NCI-H446 treated with DMSO at 0.1 percent for 48 hours (cell line): ENCODE measurements at places on chromosomes 16 and 17.

DNA sequence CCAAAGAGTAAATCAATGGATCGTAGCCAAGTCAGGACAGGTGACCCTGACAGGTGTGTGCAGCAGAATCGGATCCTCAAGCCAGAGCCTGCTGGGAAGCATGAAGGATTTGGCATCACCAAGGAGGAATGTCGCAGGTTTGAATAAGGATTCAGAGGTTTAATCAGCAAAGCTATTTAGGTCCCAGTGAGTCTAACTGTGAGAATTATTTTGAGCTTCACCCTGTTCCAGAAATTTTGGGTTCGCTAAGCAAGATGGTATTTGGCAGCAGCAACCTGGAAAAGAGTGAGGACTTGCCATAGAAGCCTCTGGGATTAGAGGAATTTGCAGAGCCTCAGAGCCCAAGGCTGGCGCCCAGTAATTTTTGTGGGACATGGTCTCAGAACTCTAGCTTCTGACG is 173.0 kb downstream of the CCDC182 start:
- DNase-seq = no peak

- no peak for DNase-seq
Observed at GRCh38 chr16:81520560-81521135, 76.0 kb downstream of the CMIP start.

- DNase-seq = no peak
Observed at GRCh38 chr17:74442291-74442669, 10.4 kb downstream of the GPRC5C start.

GRCh38 chr16:72850853-72851252 is 197.1 kb downstream of the ZFHX3 start:
- peak; percentile 18 for DNase-seq

- no peak for DNase-seq
Observed at GRCh38 chr17:50499721-50500120, 8.5 kb upstream of the MYCBPAP start.

GRCh38 chr16:10665166-10665565 is 29.6 kb downstream of the TEKT5 start:
- DNase-seq = no peak

GRCh38 chr17:74610108-74610507 is 13.4 kb downstream of the CD300E start:
- DNase-seq = no peak

DNA sequence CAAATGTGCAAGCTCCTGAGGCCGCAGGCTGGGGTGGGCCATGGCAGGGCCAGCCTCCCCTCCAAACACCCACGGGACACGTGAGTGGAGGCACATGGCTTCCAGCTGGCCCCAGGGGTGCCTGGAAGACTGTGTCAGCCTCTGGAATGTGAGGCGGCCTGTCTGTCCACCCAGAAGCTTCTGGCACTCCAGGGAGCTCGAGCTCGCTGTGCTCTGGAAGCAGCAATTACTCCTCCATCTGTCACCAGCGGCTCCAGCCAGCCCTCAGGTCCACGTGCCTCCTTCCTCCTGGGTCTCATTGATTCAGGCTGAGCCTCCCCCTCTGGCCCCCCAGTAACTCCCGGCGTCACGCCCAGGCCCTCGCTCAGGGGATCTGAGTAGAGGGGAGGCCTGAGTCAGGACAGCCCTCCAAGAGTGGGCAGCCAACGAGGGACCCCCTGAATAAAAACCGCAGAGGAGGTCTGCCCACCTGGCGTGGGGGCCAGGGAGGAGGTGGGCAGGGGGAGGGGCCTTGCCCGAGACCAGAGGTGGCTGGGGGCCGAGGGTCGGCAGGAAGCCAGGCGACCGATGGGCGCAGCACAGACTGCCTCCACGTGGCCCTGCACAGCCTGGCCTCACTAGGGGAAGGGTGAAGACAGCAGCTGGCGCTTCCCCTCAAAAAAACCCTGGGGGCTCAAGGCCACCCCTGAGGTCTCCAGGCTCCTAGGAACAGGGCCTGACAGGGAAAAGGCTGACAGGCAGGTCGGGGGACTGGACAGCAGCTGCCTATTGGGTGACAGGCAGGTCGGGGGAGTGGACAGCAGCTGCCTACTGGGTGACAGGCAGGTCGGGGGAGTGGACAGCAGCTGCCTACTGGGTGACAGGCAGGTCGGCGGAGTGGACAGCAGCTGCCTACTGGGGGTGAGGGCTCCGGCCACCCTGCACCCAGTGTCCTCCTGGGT is 11.9 kb downstream of the PIEZO1 start:
- DNase-seq = peak; percentile 83

GRCh38 chr16:26993963-26994362 is 72.8 kb upstream of the C16orf82 start:
- DNase-seq = no peak

GRCh38 chr16:88868974-88869672 is 2.7 kb upstream of the PABPN1L start:
- no peak for DNase-seq

- DNase-seq = no peak
Observed at GRCh38 chr17:73316919-73317505, 5.2 kb upstream of the CDC42EP4 start.

DNA sequence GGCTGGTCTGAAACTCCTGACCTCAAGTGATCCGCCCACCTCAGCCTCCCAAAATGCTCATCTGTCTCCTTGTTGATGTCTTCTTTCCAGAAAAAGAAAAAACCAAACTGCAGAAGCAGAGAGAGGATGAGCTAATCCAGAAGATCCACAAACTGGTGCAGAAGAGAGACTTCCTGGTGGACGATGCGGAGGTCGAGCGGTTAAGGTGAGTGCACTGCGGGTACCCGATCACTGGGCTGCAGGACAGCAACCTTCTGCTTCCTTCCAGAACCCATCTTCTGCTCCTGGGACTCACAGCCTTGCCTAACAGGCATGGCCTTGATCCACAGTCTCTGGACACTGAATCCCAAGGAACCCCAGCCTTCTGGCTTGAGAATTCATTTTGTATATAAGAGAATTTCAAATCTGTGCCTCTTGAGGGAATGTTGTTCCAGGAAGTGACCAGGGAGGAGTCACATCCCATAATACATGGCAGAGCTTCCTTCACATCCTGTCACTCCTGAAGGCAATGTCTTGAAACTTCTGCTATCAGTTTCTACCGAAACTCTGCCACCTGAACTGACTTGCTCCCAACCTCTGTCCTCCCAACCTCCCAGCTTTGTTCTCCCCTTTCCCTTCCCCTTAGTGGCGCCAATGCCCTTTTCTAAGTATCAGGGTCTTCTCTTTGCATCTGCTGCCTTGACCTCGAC is 61.7 kb downstream of the MARF1 start:
- no peak for DNase-seq

GRCh38 chr16:17496891-17497290 is 26.1 kb upstream of the XYLT1 start:
- no peak for DNase-seq

DNA sequence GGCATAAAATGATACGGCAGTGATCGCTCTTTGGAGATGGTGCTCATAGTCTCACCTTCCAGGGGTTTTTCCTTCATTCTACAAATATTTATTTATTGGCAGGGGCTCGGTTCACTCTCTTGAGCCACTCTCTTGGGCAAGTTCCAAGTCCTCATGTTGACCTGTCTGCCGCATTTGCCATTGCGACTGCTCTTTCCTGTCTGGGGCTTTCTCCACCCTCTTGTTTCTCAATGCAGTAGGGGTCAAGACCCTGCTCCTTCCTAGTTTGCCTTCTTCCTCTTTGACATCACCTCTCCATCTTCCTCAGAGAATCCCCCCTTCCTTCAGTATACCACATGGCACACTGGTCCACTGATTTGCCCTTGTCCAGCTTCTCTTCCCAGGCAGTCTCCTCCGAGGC is 21.9 kb upstream of the LRRC75A start:
- no peak for DNase-seq
